ENCODE measurements at places on chromosomes 13 and 19.

GRCh38 chr13:37942929-37943328 lies 73.4 kb upstream of the TRPC4 start:
- DNase-seq: no peak

GRCh38 chr13:50365408-50366391 lies 350.5 kb downstream of the KCNRG start:
- DNase-seq: no peak

GRCh38 chr19:47427241-47428176 lies 8.2 kb upstream of the MEIS3 start:
- peak; percentile 80 for DNase-seq

DNA sequence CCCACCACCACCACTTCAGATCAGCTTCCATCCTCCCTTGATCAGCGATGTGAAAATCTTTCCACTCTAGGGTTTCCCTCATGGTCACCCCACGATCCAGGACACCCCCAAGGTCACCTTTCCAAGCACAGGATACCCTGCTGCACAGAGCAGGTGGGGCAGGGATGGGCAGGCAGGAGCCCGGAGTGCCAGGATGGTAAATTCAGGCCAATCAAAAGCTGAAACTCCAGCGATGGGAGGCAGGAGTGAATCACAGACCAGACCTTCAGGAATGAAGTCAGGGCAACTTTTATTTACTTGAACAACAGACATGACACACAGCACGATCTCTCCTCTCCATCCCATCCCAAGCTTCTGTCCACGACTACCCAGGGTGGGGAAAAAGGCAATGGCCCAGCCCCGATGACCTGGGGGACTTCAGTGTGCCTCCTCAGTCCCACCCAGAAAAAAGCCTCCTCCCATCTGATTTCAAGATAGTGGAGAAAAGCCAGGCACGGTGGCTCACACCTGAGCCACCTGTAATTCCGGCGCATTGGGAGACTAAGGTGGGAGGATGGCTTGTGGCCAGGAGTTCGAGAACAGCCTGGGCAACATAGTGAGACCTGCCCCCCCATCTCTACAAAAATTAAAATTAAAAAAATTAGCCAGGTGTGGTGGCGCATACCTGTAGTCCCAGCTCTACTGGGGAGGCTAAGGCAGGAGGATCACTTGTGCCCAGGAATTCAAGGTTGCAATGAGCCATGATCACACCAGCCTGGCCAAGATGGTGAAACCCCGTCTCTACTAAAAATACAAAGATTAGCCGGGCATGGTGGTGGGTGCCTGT lies 39.2 kb downstream of the ZSWIM4 start:
- no peak for DNase-seq

GRCh38 chr13:60788156-60788829 lies 391.3 kb downstream of the TDRD3 start:
- DNase-seq: no peak

- DNase-seq: no peak
These were observed 218.6 kb downstream of the FOXO1 start for GRCh38 chr13:40447857-40448256.

DNA sequence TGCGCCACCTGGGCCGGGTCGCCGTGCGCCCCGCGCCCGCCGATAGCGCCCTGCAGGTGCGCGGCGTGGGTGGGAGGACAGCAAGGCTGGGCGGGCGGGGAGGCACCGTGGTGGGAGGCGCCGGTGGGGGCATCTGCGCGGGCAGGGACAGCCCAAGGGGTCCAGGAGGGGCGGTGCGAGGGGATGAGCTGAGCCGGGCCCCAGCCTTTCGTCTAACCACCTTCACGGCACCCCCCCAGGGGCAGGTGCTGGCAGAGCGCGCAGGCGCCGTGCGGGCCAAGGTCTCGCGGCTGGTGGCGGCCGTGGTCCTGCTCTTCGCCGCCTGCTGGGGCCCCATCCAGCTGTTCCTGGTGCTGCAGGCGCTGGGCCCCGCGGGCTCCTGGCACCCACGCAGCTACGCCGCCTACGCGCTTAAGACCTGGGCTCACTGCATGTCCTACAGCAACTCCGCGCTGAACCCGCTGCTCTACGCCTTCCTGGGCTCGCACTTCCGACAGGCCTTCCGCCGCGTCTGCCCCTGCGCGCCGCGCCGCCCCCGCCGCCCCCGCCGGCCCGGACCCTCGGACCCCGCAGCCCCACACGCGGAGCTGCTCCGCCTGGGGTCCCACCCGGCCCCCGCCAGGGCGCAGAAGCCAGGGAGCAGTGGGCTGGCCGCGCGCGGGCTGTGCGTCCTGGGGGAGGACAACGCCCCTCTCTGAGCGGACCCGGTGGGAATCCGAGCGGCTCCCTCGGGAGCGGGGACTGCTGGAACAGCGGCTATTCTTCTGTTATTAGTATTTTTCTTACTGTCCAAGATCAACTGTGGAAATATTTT lies 3.1 kb downstream of the KISS1R start:
- peak; percentile 52 for DNase-seq

GRCh38 chr13:47521890-47522487 lies 479.1 kb downstream of the SUCLA2 start:
- no peak for DNase-seq

DNA sequence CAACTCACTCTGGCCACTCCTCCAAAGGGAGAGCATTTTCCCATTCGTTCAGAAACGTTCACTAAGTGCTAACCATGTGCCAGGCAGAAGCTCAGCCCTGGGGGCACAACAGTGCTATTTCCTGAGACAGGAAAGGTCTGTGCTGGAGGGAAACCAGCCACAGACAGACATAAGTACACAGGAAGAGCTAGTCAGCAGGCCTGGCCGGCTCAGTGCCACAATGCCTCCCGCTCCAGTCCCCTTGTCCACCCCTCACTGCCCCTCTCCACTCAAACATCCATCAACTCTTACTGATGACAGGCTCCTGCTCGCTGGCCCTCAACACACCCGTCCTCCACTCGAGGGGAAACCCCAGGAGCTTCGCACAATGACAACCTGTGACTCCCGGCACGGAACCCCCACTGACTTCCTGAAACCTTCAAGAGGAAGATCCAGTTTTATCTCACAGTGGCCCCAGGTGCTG lies 11.3 kb upstream of the PLA2G4C start:
- peak; percentile 66 for DNase-seq

DNA sequence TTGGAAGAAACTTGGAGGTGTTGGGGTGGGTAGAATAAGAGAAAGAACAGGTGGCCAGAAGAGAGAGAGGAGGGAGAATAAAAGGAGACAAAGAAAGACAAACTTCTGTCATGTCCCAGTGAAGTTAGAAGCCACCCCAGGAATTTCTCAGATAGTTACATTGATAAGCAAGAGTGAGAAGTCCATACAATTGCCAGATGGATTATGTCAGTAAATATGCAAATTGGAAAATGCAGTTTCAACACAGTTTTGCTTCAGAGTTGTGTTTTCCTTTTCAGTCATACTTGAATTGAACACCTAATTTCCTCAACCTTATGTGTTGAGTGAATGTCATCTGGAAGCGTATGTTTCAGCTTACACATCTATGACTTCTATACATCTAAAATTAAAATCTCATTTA lies 139.2 kb downstream of the RXFP2 start:
- DNase-seq: no peak

- DNase-seq: no peak
These were observed 5.1 kb upstream of the KLF2 start for GRCh38 chr19:16319481-16319880.

GRCh38 chr19:13010992-13011652 lies 15.8 kb downstream of the NFIX start:
- DNase-seq: no peak

- no peak for DNase-seq
These were observed 748.2 kb upstream of the SLITRK1 start for GRCh38 chr13:84630476-84630875.

DNA sequence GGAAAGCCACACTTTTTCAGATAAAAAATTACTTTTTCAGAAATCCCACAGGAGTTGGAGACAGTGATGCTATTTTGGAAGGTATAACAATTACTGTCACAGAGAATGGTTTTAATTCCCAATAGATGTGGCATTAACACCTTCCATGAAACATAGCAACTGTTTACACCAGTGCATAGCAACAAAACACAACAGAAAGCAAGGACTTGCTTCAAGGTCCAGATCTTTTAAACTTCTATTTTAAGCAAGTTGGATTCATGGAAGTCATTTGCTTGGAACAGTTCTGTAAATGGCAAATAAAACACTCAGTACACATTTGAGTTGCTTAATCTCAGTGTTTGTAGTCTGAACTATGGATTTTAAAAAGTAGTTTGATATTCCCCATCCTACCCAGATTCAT lies 385.9 kb upstream of the SPRY2 start:
- DNase-seq: no peak

DNA sequence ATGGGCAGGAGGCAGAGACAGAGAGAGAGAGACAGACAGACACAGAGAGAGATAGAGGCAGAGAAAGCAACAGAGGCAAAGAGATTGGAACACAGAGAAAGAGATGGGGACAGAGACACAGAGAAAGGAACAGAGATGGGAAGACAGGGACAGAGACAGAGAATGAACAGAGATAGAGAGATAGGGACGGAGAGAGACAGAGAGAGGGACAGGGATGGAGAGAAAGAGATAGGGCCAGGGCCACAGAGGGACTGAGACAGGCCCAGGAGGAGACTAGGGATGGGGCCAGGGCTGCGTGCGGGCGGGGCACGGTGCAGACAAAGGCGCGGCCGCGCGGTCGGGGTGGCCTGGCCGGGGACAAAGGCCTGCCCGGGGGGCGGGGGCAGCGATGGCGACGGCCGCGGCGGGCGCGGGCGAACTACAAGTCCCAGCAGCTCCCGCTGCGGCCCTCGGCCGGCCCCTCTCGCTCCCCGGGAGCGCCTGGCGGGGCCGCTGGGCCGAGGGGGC lies at the start of gene ZNF358:
ZNF358 (plus strand) TSS at position 459 of the 507 bp plus-strand sequence. CDS start 3,140 bp downstream, outside the sequence.
- peak; percentile 94 for DNase-seq

- no peak for DNase-seq
These were observed 880 bp upstream of the TMEM160 start for GRCh38 chr19:47049307-47049700.

DNA sequence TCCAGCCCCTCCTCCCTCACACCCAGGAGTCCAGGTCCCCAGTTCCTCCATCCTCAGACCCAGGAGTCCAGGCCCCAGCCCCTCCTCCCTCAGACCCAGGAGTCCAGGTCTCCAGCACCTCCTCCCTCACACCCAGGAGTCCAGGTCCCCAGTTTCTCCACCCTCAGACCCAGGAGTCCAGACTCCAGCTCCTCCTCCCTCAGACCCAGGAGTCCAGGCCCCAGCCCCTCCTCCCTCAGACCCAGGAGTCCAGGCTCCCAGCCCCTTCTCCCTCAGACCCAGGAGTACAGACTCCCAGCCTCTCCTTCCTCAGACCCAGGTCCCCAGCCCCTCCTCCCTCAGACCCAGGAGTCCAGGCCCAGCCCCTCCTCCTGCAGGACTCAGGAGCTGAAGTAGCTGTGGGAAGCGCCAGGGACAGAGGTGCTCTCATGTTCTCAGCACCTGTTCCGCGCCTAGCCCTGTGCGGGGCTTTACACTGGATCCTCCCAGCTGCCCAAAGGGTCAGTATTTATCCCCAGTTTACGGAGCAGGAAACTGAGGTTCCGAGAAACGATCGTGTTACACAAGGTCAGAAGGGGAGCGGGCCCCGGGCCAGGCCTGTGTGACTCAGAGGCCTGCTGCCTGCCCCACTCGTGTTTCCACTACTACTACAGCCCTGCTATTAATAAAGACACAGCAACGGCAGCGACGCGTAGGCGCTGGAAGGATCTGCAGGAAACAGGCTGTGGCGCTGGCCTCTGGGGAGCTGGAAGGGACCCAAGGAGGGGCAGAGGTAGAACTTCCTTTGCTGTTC lies 1.7 kb upstream of the SBK3 start:
- peak; percentile 25 for DNase-seq

- no peak for DNase-seq
These were observed 11.0 kb upstream of the JUND start for GRCh38 chr19:18292462-18292809.

DNA sequence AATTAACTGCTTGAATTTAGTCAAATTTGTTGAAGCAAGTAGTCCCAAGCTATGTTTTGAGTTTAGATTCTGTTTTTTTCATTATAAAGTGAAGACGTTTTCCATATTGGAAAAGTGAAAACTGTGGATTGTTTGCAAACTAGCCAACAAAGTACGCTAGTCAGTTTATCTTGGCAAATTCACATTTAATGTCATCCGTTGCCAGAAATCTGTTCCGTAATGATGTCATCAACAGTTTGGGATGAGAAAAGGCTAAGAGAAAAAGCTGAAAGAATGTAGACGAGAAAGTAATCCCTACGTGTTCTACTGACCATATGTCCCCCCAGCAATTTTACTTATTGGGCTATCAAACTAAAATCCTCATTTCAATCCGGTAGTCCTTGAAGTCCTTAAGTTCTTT lies 419.6 kb downstream of the GPC6 start:
- DNase-seq: no peak

DNA sequence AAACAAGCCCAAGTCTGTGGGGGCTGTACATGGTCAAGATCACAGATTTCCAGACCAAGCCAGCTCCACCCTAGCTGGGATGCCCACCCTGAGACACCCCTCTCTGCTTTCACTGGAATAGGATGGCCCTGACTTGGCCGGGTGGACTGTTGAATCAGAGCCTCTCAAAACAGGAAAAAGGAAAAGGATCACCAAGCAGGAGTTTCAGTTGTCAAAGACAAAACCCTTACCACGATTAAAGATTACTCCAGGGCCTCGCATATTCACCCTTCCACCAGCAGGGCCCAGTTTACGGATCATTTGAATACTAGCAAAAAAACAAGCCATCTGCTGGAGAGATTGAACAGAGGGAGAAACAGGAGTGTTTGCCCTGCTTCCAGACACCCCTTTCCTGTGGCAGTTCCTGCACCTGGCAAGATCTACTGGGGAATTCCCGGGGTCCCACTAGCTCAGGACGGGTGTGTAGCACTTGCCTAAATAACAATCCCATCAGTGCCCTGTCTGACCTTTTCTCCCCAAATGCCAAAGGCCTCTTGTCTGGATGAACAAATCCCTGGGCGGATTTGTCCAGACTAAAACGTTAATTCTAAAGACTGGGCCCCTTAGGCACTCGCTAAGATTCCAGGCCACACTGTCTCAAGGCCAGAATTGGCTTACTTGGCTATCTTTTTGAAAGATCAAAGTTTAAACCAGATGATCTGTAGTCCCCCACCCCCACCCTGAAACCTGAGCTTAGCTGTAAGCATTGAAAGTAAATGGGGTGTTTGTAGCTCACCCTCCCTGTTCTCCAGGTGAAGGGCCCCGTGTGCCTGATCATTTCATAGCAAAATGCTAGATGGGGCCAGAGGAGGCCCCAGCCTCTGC lies 38.4 kb downstream of the ACTN4 start:
- no peak for DNase-seq

- no peak for DNase-seq
These were observed 577 bp downstream of the ZNF181 start for GRCh38 chr19:34734537-34735103.

GRCh38 chr13:93882086-93882651 lies 597.3 kb downstream of the DCT start:
- no peak for DNase-seq

DNA sequence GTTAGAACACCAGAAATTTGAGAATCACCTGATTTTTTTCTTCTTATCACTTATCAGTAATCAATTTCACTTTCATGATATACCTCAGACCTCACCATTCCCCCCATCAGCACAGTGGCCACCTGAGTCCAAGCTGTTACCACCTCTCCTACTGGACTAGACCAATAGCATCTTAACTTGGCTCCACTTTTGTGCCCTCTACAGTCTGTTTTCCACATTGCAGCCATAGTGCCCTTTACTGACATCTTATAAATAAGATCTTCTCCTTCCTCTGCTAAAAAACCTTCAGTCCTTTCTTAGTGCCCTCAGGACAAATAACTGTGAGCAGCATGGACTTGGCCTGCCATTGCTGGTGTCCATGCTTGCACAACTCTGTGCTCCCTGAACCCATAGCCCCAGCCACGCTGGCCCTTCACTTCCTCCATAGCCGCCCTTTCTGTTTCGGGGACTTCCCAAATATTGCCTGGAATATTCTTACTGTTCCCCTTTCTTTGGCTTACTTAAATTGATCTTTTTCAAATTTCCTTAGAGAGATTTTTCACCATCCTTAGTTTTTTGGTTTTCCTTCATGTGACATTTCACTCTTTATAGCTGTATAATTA lies 380.8 kb downstream of the LMO7 start:
- DNase-seq: peak; percentile 38

All from BE2C (cell line).